ENCODE measurements at places on chromosomes 11 and 22.

DNA sequence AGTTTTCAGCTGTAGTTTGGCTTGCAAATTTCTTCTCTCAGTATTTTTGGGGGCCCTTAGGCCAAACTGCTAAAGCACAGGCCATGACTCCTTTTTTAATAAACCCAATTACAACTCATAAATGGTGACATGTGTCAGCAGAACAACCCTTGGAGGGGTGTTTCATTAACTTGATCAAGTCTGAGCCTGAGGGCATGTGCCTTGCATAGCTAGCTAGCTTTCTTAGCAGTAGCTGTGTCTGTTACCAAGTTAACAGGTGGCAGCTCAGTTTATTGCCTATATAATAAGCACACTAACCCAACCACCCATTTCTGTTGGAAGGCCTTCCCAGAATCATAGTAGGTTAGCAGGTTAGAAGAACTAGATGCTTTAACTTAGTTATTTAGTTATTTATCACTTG is 950.3 kb upstream of the CCDC90B start:
- no peak for DNase-seq

DNA sequence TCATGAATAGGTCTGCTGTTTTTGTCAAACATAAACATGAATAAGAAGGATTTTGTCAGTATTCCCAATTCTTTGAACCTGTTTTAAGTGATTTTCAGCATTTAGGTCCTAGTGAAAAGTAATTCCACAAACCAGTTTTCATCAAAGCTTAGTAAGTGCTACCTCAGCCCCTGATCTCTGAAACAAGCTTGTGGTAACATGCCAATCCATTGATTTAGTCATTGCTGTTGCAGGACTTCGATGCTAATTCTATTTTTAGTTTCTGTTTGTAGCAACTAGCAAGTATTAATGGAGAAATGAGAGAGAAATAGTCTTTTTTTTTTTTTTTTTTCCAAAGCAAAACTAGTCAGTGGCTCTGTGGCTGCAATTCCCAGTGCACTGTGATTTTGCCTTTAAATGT is 91.4 kb downstream of the JRKL start:
- no peak for DNase-seq

- DNase-seq, result no peak
These were observed 101.4 kb upstream of the MTNR1B start for GRCh38 chr11:92867913-92868619.

GRCh38 chr11:8015753-8016239 is 28.7 kb downstream of the EIF3F start:
- DNase-seq, result no peak

GRCh38 chr11:115334932-115335788 is 169.1 kb downstream of the CADM1 start:
- peak; percentile 20 for DNase-seq

Measured in NCI-H2029 treated with DMSO at 0.1 percent for 48 hours (cell line).